ENCODE measurements at places on chromosomes 16 and 17.

GRCh38 chr16:68548947-68549346 is 9.9 kb downstream of the ZFP90 start:
- DNase-seq, result no peak

GRCh38 chr17:28125526-28126378 is 83.3 kb downstream of the NLK start:
- no peak for DNase-seq

DNA sequence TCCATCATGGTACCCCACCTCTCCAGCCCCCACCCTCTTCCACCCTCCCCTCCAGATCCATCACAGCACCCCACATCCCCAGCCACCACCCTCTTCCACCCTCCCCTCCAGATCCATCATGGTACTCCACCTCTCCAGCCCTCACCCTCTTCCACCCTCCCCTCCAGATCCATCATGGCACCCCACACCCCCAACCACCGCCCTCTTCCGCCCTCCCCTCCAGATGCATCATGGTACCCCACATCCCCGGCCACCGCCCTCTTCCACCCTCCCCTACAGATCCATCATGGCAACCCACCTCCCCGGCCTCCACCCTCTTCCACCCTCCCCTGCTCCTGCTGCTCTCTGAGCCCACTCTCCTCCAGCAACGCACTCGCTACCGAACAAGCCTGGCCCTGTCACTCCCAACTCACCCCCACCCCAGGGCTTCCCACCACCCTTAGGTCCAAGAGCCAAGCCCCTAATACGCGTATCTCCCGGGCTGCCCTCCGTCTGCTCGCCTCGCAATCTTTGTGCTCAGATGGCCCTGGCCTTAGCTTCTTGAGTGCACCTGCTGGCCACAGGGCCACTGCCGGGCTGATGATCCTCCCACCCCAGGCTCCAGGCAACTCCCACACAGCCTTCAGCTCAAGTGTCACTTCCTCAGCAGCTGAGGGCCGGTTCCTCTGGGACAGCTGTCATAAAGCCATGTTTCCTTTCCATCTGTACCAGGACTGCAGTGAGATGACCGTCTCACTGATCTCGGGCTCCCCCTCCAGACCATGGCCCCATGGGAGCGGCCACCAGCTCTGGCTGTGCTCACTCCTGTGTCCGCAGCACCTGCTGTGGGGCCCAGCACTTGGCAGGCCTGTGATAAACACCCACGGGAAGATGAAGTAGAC is 25.5 kb downstream of the KDM8 start:
- DNase-seq, result no peak

GRCh38 chr16:57679767-57680482 is 11.8 kb downstream of the ADGRG3 start:
- DNase-seq, result no peak

DNA sequence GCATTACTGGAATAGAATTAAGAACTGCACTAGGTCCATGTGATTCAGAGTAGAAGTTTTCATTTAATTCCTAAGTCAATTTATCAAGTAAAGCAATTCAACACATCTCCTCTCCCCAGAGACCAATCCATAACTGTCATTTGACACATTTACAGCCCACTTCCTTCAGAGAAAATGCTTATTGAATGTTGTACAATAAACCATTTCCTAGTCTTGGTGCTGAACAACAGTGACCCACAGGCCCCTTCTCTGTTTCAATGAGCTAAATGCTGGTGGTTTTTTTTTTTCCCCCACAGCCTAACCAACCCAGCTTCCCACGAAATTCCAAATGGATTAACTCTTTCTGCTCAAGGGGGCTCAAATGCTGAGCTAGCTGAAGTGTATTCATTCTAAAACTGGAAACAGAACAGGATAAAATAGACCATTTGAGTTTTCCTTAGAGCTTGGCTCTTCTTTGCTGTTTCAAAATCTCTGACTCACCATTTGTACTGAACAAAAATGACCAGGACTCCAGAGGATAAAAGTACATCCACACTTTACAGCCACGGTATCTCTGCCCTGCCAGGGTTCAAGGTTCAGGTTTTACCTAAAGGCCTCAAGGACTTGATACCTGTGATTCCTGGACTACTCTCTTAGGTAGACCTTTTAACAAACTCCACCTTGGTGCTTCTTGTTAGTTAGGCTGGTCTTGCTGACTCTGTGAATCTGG is 62.3 kb downstream of the TMEM100 start:
- DNase-seq, result no peak

- no peak for DNase-seq
Measured at GRCh38 chr16:88989852-88990547, 13.0 kb upstream of the CBFA2T3 start.
